GM23338 (cell line): ENCODE measurements at places on chromosomes 7 and 10. TPM values are rescaled to one million over a fixed set of nuclear protein-coding genes. Genes with fewer than 3 reads are reported as not detected.

- no peak for DNase-seq
Observed at GRCh38 chr10:80520661-80521470, 16.8 kb upstream of the SH2D4B start.

GRCh38 chr7:121244120-121244870 is 84.5 kb upstream of the WNT16 start:
- no peak for DNase-seq

GRCh38 chr7:105131033-105131656 is 117.1 kb downstream of the KMT2E start:
- DNase-seq, result no peak

The FGF8 gene
- 6.2 and 6.3 TPM in 2 replicates for total RNA-seq

The PKD1L1 gene
- total RNA-seq, result 0.03 and 0.16 TPM in 2 replicates

The WASL gene
- total RNA-seq, result 45.3 and 57.0 TPM in 2 replicates
